Activated CD8-positive, alpha-beta memory T cell treated with anti-CD3 and anti-CD28 coated beads, Interleukin-2, amount 50 U/mL, for 48 hours (primary cell): ENCODE measurements at places on chromosomes 6 and 20.

GRCh38 chr20:53582574-53583351 is 10.9 kb downstream of the ZNF217 start:
- peak; percentile 56 for DNase-seq

DNA sequence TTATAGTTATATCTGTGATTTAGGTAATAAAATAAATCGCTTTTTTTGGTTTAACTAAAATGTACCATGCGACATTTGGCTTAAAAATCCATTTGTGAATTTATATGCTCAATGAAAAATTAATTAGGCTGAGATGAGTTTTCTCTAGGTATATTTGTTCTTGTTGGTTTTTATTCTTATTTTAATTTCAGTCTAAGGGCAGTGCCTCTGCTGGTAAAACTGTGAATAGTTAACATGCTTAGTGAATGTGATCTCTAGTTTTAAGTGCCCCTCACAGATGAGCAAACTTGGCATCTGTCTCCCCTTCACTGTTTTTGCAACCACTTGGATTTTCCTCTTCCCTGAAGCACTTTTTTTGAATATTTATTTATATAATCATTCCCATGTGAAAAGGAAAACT is 822.7 kb downstream of the GRIK2 start:
- no peak for DNase-seq

DNA sequence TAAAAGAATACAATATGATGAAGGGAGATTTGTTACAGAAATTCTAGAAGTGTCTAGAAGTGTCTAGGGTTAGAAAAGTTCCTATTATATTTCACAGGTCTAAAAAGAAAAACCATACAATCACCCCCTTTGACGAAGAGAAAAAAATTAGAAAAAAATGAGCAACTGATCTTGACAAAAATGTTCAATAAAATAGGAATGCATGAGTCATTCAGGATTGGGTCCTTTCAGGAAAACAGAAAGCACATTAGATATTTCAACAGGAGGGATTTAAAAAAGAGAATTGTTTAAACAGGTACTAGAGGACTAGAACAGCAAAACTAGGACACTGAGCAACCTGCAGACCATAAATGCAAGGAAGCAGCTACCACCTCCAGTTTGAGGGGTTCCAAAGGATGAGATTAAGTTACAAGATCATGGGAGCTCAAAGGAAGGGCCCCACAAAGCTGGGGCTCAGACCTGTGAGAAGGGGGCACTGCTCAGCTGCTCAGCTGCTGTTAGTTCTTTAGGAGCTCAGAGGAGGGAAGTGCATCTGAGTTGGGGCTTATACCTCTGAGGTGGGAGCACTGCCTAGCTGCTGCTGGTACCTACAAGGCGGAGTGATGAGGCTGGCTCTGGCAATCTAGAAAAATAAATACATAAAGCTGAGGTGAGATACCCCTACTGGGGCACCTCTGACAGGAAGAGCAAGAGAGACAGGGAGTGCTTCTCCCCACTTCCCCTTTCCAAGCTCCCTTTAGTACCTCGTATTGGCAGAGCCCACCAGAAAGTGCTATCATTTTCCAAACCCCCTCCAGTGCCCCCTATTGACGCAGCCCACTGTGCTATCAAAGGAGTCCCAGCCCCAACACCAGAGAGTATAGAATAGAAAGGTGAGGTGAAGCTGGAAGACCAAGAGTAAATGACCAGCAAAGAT is 27.1 kb upstream of the BEND6 start:
- no peak for DNase-seq

DNA sequence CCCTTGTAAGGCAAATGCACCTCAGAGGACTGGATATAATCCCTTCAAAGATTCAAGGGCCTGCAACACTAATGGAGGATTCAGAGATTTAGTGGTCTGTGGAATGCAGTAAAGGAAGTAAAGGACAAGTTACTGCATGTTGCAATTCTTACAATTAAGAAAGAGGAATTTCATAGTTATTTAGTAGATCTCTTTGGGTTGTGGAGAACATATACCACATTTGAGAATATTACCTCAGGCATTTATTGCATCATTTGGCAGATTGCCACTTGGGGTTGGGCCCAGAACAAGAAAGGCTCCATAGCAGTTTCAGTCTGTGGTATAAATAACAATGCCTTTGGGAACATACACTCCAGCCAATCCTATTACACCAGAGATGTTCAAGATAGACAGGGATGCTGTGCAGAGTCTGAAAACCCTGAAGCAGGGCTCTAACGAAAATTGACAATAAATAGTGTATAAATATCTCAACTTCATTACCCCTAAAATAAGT is 20.9 kb upstream of the EPM2A start:
- no peak for DNase-seq

DNA sequence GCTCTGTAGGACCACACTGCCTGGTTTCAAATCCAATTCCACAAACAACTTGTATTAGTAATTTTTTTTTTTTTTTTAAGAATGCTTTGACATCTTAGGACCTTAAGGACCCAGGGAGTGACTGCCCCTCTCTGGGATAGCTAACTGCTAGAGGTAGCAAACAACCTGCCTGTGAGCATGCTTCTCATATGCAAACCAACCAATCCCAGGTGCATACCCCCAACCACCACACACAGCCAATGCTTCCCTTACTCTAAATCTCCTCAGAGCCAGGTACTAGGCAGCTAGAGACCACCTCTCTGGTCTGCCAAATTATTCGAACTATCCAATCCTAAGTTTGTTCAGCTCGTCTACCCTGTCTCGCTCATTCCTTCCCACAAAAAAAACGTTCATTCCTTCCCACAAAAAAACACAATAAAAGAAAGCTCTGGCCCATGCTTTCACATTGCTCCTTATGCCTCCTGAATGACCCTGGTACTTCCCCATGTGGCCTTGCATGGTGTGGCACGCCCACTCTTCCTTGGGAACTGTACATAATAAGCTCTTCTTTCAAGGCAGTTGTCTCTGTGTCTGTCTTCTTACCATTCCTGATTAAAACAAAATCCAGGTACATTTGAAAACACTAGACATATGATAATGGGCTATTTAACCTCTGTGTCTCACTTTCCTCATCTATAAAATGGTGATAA is 6.4 kb downstream of the SERAC1 start:
- no peak for DNase-seq

- no peak for DNase-seq
These were observed 69.2 kb downstream of the PDE7B start for GRCh38 chr6:135920689-135921088.

- DNase-seq = peak; percentile 53
These were observed 2.8 kb upstream of the HTR1B start for GRCh38 chr6:77466055-77466450.

DNA sequence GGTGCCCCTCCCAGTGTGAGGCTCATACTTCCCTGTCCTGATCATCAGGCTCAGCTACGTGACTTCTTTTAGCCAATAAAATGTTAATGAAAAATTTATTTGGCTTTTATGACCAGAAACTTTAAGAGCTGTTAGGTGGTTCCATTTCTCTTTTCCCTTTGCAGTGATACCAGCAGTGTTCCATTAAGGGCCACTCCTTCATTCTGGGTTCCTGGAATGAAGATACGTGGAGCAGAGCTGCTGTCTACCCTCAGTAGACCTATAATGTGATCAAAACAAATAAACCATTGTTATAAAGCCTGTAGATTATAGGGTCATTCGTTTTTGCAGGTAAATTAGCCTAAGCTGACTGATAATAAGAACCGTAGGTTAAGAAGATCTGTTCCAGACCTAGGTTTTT is 228.0 kb downstream of the ZFAND3 start:
- DNase-seq = no peak

DNA sequence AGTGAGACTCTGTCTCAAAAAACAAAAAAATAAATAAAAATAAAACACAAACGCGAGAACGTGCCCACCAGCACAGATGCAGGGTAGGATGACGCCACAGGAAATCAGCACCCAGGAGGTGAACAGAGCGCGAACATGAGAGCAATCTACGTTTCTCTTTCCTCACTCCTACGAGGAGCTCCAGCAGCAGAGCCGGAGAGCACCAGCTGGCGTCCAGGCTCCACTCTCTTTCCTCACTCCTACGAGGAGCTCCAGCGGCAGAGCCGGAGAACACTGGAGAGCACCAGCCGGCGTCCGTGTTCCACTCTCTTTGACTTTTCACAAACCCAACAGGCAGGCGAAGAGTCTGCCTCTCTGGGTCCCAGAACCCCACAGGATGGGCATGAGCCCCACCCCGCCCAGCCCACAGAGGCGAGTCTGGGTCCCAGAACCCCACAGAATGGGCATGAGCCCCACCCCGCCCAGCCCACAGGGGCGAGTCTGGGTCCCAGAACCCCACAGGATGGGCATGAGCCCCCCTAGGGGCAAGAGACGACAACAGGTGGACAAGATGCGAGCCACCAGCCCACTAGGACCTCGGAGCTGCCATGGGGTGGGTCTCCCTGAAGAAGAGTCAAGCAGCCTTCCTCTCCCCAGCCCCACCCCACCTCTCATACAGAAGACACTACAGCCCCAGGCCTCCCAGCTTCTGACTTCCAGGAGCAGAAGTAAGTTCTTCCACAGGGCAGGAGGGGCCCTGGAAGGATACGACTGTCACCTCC is 20.2 kb downstream of the ZBTB46 start:
- no peak for DNase-seq

- DNase-seq = no peak
These were observed 391.8 kb upstream of the MMS22L start for GRCh38 chr6:97674802-97675201.

GRCh38 chr20:63758152-63758551 is 18.6 kb downstream of the SLC2A4RG start:
- no peak for DNase-seq

- no peak for DNase-seq
These were observed 39.6 kb upstream of the NOX3 start for GRCh38 chr6:155495011-155495768.

DNA sequence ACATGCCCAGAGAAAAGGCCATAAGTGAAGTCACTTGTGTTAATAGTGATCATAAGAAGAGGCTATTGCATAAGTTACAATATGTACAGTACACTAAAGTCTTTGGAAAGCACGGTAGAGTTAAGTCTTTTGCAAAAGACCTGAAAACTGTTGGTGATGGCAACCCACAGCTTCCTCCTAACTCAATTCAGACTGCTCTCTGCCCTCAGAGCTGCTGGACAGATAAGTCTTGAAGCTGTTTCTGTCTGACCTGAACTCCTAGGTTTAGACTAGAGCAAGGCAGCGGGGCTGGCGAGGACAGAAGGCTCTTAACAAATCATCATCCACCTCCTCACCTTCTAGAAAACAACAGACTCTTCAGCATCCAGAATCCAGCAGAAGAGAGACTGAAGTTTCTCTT is 125.4 kb downstream of the CD24 start:
- no peak for DNase-seq

GRCh38 chr6:41045664-41046063 is 3.4 kb downstream of the TSPO2 start:
- no peak for DNase-seq

- DNase-seq = no peak
These were observed 13.3 kb downstream of the DUSP22 start for GRCh38 chr6:305371-306206.

DNA sequence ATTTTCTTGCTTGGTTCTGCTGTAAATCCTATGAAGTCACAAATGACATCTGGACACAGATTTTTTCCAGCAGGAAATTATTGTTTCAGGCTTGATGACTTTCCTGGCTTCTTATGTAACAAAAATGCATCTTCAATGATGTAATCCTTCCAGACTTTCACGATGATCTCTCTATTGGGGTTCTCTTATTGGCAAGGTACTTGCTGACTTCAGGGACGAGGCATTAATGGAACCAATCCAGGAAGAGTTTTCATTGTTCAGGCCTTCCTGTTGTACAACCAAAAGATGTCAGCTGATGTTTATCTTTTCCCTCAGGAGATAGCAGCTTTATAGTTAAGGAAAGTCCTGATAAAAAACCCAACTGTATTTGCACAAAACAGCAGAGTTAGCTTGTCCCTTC is 118.5 kb upstream of the MMS22L start:
- DNase-seq = no peak

DNA sequence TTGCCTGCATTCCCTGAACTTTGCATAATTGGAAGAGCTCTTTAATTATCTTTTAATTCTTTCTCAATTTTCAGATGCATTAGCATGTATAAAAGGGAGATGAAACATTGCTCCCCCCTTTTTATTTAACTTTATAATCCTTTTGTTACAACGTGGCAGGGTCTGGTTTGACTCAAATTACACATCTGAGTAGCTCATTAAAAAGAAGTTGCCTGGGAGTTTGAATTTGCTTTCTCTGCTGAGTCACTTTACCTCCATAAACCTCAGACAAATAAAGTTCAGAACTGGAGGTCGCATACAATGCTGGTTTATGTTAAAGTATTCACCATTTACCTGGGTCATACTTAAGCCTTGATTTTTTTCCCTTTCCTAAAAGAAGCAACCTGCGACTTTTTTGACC is 495.2 kb downstream of the PREX1 start:
- no peak for DNase-seq

- DNase-seq = no peak
These were observed 122.8 kb upstream of the COL21A1 start for GRCh38 chr6:56370127-56370540.

DNA sequence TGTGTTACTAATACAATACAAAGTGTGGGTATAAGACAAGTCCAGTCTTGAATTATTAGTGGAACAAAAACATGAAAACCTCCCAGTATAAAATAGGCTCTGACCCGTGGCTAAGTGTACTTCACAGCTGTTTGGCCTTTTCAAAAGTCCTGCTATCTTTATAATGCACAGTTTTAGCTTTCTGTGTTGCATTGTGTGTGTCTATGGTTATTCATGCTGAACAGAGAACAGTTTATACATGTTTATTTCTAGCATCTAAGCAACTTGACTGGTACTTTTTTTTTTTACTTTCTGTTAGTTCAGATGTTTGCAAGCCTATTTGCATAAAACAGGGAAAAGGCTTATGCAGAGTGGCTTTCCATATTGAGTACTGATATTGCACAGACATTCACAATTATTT is 119.2 kb upstream of the CCN2 start:
- no peak for DNase-seq

- DNase-seq = peak; percentile 84
These were observed 49.4 kb downstream of the TMEM242 start for GRCh38 chr6:157273756-157274470.

- DNase-seq = no peak
These were observed 3.8 kb downstream of the PTPRT start for GRCh38 chr20:43185901-43186300.

- peak; percentile 45 for DNase-seq
These were observed 34.5 kb downstream of the SYTL3 start for GRCh38 chr6:158684311-158684710.

- no peak for DNase-seq
These were observed 93.6 kb downstream of the GRM4 start for GRCh38 chr6:34052071-34052825.

- peak; percentile 95 for DNase-seq
These were observed 6.8 kb upstream of the MICA start for GRCh38 chr6:31396422-31397152.

DNA sequence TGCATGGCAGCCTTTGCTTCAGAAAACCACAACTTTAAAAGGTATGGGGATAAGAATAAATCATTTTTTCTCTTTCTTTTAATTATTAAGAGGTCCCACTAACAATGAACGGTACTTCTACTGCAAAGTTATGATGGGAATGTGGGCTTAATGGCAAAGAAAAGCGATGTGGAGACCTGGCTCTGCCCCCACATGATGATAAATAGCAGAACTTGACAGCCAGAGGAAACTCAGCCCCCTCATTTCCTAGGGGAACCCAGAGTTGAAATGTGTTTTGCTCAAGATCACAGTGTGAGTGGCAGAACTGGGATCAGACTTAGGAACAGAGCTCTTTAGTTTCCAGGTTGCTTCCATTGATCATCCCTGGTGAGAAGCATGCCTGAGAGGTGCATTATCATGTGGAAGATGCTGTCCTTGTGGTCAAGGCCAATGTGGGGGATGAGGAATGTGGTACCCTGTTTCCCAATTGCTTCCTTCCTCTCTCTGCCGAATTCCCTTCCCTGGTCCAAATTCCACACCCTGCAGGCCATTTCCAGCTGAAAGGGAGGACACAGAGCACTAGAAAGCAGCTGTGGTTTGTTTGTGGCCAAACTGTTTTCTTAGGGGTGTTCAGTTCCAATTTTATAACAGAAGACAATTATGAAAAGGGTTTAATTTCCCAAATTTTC is 66.0 kb downstream of the BACH2 start:
- DNase-seq = no peak
